Tibial nerve (tissue), 4 donors: ENCODE measurements at places on chromosomes 11 and 22. TPM values are rescaled to one million over a fixed set of nuclear protein-coding genes. Genes with fewer than 3 reads are reported as not detected.

GRCh38 chr11:30174265-30175020, 56.4 kb upstream of the FSHB start:
- H3K36me3 ChIP-seq, result no peaks in the 10 kb centered on the region
- no peak overlapping the region for H3K27ac ChIP-seq
- no peak for DNase-seq
- H3K4me3 ChIP-seq, result no peak overlapping the region

- no peak for DNase-seq
- no peaks in the 10 kb centered on the region for H3K27me3 ChIP-seq
- H3K27ac ChIP-seq, result no peak overlapping the region
- no peaks in the 10 kb centered on the region for H3K36me3 ChIP-seq
These were observed 120.3 kb upstream of the ZBED5 start for GRCh38 chr11:10978198-10978597.

DNA sequence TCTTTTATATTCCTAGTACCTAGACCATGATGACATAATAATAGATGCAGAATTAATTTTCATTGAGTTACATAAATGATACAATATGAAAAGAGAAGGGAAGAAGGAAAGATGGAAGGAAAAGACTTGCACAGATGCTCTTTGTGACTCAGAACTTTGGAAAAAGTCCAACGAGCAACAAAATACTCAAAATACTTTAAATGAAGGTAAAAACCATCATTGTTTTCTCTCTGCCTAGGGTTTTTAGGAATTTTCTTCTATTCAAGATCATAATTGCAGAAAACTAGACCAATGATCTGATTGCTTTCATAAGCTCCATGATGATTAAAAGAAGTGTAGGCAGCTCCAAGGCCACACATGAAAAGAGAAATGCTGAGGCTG, 276.9 kb downstream of the KIRREL3 start:
- no peaks in the 10 kb centered on the region for H3K36me3 ChIP-seq
- peaks cover under 1% of the 10 kb centered on the region for H3K4me1 ChIP-seq
- DNase-seq, result no peak
- H3K27ac ChIP-seq, result no peak overlapping the region
- no peak overlapping the region for H3K4me3 ChIP-seq

DNA sequence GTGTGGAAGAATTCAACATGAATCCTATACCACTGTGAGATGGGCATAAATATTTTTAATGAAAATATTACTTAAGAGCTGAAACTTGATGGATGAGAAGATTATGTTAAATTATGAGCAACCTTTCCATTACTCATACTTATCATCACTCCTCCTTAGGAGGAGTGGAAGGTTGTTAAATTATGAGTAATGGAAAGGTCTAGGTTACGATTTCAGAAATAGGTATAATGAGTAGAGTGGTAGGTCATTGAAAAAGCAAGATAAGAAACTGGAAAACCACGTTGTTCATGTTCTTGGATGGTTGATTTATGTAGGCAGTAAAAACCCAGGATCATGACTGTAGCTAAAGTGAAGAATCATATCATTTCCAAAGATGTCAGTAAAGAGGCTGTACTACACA, 973.2 kb upstream of the RAG2 start:
- H3K27me3 ChIP-seq, result no peaks in the 10 kb centered on the region
- H3K27ac ChIP-seq, result no peak overlapping the region
- no peak for DNase-seq

DNA sequence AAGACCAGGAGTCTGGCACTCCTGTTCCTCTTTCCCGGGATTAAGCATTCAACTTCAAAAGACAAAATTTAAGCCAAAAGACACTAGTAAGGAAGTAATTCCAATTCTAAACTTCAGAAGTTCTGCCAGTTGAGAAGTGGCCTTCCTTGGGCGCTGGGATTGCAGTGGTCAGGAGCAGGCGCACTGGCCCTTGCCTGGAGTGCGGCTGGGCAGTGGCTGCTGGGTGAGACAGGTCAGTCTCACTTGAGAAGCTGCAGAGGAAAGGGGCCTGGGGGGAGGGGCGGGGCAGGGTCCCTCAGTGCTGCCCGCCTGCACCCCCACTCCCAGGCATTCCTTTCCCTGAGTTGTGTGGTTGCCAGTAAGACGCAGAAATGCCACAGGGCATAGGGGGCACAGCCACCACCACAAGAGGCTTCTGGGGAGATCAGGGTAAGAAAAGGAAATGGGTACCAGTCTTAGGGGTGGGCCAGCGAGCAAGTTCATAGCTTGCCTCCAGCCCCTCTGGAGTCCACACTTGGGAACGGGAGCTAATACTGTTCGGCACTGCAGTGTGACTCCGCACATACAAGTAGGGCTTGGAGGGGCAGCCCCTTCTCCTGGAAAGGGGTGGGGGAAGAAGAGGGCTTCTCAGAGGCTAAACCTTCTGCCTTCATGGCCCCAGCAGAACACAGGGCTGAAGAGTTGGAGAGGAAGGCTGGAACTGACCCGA, 5.5 kb downstream of the MRPL49 start:
- H3K27me3 ChIP-seq, result no peaks in the 10 kb centered on the region
- H3K4me3 ChIP-seq, result no peak overlapping the region
- peaks cover 30% of the 10 kb centered on the region for H3K4me1 ChIP-seq

GLYAT gene
- total RNA-seq, result 1.7 TPM

ARHGAP8 gene
- 1.7 TPM for total RNA-seq
